ENCODE measurements at places on chromosomes 7 and 10.

DNA sequence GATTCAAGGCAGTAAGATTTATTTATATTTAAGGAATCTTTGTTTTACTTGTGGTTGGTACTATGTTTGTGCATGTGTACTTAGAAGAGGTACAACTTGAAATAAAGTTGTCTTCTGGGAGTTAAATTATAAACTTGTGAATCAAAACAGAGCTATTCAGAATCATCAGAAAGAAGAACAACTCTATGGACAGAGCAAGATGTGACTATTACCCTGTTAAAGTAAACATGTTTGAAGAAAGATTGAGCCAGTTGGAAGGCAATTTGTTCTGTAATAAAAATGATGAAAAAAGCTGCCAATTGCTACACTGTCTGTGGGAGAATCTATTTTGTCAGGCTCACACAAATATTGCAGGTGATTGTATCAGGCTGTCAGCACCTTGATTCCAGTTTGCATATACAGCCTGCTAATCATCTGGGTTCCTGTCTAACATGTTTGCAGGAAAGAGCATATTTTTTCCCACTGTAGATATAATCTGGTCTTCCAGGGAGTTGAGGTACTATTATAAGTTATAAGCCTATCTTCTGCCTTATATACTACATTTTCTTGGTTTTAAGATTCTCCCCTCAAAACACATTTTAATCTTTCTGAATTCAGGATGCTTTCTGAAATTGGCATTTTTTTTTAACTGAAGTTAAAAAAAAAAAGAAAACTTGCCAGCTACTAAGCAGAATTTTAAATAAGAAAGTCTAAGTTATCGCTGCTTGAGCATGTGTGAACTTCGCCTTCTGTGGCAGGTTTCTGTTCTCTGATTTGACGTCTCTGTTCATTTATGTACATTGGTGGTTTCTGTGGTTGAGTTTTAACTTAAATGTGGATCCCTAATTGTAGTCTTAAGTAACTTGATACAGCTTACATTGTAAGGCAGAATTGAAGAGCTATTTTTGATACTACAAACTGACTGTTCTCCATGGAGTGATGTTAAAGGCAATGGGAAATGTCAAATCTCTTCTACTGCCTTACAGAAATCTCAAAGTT is 46.0 kb downstream of the ZNRF2 start:
- peak; percentile 52 for DNase-seq

- DNase-seq = no peak
Observed at GRCh38 chr7:123958186-123958703, 33.2 kb downstream of the SPAM1 start.

DNA sequence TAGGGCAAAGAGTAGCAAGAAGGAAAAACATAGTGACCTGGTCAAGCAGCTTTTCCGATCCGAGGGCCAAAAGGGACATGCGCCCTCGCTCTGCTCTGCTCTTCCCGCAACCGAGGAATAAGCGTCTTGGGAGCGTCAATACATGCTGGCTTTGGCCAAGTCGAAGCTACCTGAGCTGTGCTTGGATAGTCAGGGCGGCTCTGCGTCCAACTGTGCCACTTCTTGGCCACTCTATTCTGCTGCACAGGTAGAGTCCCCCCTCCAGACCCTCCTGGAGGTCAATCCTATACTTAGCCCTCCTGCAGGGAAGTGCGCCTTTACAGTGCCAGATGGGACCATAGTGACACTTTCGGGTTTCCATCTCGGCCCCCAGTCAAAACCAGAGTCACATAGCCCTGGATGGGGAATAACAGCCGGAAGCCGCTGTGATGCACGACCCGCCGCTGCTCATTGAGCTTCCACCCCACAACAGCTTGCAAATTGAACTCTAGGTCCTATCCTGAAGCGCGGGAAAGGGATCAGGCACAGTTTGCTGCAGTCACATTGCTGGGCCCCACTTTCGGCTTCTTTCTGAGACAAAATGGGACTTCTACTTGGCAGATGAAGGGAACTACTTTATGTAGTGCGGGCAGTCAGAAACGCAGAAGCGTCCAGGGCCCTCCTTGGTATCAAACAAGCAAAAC is 1.1 kb upstream of the HPSE2 start:
- DNase-seq = no peak

GRCh38 chr7:18515067-18515466 is 19.5 kb downstream of the HDAC9 start:
- DNase-seq = no peak

GRCh38 chr7:27607210-27607606 is 55.5 kb downstream of the HIBADH start:
- DNase-seq = no peak

GRCh38 chr7:131384286-131384635 is 56.6 kb downstream of the MKLN1 start:
- DNase-seq = no peak

GRCh38 chr10:49023752-49024151 is 84.1 kb upstream of the LRRC18 start:
- no peak for DNase-seq

GRCh38 chr7:44315301-44315903 is 10.0 kb downstream of the CAMK2B start:
- no peak for DNase-seq

DNA sequence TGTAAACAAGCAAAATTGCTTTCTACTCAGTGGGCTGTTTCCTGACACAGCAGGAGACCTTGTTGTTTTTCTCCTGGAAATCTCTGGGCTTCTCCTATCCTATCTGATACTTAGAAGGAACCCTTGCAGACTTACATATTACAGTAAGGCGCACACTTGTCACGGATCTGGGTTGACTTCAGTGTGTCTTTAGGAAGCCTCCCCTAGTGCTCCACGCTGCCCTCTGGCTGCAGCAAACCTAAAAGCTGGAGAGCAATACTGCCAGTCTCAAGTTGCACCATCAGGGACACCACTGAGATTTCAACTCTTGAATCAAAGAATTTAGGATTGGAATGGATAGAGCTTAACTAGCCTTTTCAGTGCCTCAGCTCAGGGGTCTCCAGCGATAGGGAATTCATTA is 495.3 kb downstream of the LRMDA start:
- no peak for DNase-seq

- no peak for DNase-seq
Observed at GRCh38 chr7:18123508-18124239, 96.0 kb upstream of the PRPS1L1 start.

DNA sequence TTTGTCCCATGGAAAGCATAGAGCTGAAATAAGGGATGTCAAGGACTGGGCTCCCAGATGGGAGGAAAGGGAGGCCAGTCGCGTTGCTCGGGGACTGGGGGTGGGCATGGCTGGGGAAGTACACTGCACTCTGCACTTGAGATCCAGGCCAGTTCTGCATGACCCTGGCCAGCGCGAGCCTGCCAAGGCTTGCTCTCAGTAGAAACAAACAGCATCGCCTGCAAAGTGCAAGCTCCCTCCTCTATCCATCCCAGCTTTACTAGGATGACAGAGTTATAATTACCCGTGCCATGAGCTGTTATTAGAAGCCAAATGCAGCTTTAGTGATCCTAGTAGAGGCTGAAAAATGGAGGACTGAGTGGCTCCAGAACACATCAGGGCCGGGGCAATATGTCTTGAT is 43.9 kb upstream of the PDCD4 start:
- DNase-seq = no peak

- DNase-seq = no peak
Observed at GRCh38 chr7:104240401-104240800, 32.6 kb upstream of the ORC5 start.

GRCh38 chr7:149716007-149716931 is 57.1 kb downstream of the ZNF467 start:
- DNase-seq = no peak

DNA sequence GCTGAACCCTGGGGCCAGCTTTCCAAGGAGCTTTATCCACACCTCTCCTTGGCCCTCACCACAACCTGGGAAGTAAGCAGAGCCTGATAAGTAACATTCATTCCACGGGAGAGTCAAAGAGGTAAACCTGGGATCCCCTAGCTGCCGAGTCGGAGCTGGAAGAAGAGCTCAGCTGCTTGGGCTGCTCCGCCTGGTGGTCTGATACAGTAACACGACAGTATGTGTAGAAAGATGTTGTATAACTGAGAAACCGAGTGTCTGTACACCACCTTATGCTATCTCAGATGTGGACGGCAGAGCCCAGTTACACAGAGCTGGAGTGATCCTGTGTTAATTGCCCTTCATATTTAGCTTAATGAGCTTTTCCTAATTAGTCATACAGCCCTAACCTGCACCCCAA is 151.3 kb upstream of the KMT2E start:
- DNase-seq = no peak

GRCh38 chr7:37062560-37062859 is 338.2 kb upstream of the AOAH start:
- no peak for DNase-seq

- DNase-seq = no peak
Observed at GRCh38 chr10:125091891-125092290, 68.5 kb downstream of the CTBP2 start.

- no peak for DNase-seq
Observed at GRCh38 chr10:33559105-33559504, 224.6 kb upstream of the NRP1 start.

DNA sequence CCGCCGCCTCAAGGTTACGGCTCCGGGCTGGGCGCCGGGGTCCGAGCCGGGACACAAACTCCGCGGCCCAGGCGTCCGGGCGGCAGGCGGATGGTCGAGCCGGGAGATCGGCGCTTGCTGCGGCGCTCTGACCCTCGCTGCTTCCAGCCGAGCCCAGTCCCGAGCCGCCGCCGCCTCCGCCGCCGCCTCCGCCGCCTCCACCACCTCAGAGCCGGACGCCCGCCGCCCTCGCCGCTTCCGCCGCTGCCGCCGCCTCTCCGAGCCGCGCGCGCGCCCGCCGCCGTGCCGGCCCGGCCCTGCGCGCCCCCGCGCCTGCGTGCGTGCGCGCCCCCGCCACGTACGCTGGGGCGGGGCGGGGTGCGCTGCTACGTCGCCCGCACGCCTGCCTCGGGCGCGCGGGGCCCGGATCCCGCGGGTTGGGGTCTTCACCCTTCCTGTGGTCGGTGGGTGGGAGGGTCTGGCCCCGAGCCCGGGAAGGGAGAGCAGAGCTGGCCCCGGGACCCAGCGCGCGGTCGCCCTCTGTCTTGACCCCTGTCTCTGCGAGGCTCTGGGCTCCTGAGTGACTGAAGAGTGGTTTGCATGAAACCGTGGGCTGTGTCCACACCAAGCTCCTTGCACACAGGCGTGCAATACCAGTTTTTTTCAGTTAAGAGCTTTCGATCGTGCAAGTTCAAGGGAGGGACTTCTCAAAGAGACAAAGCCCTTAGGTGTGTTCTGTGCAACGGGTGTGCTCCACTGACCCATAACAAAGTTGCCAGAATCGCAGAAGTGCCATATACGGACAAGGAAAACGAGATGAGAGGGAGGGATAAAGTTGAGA is at the start of gene SMURF1:
Gene SMURF1 (minus strand): TSS at position 256 of the 820 bp plus-strand sequence. CDS start 328 bp downstream, outside the sequence.
- peak; percentile 68 for DNase-seq

GRCh38 chr10:21431799-21432198 is 93.7 kb downstream of the SKIDA1 start:
- no peak for DNase-seq

- DNase-seq = no peak
Observed at GRCh38 chr7:142351145-142351544, 93.3 kb upstream of the PRSS58 start.

- no peak for DNase-seq
Observed at GRCh38 chr7:7109934-7110333, 72.4 kb upstream of the C1GALT1 start.

DNA sequence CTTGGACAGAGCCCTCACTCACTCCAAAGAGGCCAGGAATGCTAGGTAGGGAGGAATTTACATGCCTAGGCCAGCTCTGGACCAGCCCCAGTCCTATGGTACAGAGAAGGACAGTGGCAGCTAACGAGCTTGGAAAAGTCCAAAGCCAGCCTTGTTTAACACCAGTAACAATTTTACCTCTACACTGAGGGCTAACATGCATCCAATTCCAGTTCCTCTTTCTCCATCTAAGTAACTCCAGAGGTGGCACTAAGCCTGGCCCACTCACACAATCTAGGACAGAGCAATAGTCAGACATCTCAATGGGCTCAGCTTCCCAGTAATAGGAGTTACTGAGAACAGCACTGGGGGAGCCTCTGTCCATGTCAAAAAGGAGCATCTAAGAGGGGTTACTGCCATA is 5.7 kb upstream of the LCOR start:
- DNase-seq = no peak

DNA sequence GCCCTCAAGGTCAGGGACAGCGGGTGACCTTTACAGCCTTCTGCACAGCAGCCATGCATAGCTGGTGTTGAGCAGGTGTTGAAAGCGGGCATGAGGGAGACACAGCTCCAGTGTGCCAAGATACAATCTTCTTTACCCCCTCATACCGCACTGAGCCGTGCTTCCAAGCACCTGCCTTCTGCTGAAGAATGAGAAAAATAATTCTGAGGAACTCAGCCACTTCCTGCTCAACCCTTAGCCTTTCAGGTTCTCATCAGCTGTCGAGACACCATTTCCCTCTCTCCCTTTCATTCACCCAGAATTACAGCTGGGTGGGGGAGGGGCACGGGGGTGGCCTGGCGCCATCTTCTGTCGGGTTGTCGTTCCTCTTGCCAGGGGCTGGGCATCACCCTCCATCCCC is 58.6 kb downstream of the COL13A1 start:
- no peak for DNase-seq

DNA sequence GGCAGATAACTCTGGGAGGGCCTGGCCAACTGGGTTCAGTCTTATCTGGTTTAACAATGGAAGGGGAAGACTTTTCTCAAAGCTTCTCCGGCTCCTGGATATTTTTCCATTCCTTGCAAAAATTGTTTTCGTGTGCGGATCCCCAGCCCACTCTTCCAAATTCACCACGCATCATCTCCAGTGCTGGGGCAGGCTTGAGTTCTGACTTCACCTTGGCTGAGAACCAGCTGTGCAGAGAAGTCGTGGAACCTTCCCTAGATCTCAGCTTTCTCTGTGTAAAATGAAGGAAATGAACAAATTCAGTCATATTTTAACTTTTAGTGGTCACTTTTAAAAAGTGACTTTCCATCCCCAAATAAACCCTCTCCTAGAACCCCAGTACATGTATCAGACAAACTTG is 297.0 kb downstream of the TCF7L2 start:
- DNase-seq = no peak

- no peak for DNase-seq
Observed at GRCh38 chr7:25054819-25055519, 70.1 kb downstream of the CYCS start.

DNA sequence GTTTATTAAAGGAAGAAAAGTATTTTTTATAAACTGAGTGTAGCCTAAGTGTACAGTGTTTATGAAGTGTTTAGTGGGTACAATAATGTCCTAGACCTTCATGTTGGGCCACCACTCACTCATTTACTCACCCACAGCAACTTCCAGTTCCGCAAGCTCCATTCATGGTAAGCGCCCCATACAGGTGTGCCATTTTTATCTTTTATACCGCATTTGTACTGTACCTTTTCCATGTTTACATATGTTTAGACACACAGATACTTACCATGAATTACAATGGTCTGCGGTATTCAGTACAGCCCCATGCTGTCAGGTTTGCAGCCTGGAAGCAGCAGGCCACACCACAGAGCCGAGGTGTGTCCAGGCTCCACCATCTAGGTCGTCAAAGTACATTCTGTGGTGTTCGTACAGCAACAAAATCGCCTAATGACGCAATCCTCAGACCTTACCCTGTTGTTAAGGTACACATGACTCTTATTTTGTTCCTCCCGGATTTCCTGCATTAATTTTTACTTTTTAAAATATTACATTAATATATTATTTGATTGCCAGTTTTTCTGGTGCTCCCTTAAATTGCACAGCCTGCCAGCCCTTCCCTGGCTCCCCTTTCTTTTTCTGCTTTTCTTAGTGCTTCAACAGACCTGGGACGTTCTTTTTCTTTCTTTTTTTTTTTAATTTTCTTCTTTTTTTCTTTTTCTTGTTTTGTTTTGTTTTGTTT is 881 bp upstream of the SSBP1 start:
- DNase-seq = peak; percentile 4
